Activated effector memory CD4-positive, alpha-beta T cell treated with anti-CD3 and anti-CD28 coated beads, Interleukin-2, amount 50 U/mL, for 16 hours (primary cell): ENCODE measurements at places on chromosomes 12 and 14.

GRCh38 chr12:109927622-109928021 lies 27.5 kb downstream of the TCHP start:
- DNase-seq: peak; percentile 76

DNA sequence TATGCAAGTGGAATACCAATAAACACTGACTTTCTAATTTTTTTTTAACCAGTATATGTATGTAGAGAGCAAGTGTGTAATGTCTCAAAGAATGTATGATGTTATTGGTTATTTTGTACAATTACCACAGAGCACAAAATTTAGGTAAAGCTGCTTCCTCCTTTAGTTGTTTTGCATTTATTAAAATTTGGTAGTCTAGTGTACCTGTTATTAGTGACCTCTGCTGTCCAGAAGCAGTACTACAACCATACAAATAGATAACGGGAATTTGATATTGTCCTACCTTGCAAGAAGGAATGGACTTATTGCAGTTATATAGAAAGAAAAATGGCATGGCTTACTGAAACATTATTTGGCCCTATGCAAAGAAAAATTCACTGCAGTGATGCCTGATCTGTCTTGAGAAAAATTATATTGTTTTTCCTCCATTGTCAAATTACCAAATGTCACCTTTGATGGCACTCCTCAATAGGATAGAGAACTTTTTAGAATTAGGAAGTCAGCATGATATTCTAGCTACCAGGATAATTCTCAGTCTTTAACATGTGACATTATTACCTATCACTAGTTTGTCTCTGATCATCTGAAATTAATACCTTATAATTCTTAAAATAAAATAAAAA lies 153.9 kb upstream of the RMST start:
- no peak for DNase-seq

GRCh38 chr14:81366884-81367283 lies 33.2 kb downstream of the STON2 start:
- DNase-seq: no peak

- DNase-seq: peak; percentile 87
These were observed 1.8 kb upstream of the SAMD4A start for GRCh38 chr14:54564868-54565784.

DNA sequence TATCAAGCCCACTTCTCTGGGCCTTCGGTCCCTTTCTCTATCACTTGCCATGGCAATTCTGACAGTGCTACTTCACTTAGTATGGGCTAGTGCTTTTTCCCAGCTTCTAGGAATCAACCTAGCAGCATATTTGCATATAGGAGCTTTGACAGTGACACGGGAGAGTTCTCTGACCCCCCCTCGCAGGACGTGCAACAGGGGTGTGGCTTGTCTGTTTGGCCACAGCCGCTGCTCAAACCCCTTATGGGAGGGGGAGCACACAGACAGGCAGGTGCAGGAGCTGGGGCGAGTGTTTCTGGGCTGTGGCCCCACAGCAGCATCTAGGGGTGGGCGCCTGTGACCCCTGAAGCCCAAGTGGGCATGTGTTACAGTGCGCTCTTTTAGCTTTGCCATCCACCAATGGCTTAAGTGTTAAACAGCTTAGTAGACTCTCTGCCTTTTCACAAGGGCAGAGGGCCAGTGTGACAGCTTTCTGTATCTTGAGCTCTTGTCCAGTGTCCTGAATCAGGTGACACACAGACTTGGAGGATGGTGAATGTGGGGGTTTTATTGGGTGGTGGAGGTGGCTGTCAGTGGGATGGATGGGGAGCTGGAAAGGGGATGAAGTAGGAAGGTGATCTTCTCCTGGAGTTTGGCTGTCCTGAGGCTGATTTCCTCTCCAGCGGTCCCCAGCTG lies 229.3 kb downstream of the PCNX1 start:
- DNase-seq: no peak

GRCh38 chr14:64755781-64756221 lies 51.6 kb downstream of the PLEKHG3 start:
- DNase-seq: peak; percentile 91

GRCh38 chr12:53145383-53146260 lies 34.9 kb upstream of the ZNF740 start:
- DNase-seq: no peak

- DNase-seq: no peak
These were observed 3.4 kb downstream of the RTL1 start for GRCh38 chr14:100899884-100900771.

- no peak for DNase-seq
These were observed 31.5 kb downstream of the NUMB start for GRCh38 chr14:73426877-73427276.

DNA sequence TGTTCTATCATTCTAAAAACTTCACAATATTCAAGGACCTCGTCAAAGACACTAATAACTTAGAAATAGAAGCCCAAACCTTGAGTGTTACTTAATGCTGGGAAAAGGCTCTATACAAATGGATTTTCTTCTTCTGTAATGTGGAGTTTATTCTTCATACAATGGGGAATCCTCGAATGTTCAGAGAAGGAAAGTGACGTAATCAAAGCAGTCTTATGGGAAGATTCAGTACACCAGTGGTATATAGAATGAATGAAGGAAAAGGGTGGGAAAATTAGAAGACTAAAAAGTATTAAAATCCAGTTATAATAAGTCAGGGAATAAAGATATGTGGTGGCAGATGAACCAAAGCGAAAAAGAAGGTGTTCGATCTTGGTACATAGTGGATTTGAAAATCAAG lies 106.5 kb downstream of the PLCZ1 start:
- no peak for DNase-seq

- no peak for DNase-seq
These were observed 33.6 kb downstream of the PRORP start for GRCh38 chr14:35155962-35156361.

DNA sequence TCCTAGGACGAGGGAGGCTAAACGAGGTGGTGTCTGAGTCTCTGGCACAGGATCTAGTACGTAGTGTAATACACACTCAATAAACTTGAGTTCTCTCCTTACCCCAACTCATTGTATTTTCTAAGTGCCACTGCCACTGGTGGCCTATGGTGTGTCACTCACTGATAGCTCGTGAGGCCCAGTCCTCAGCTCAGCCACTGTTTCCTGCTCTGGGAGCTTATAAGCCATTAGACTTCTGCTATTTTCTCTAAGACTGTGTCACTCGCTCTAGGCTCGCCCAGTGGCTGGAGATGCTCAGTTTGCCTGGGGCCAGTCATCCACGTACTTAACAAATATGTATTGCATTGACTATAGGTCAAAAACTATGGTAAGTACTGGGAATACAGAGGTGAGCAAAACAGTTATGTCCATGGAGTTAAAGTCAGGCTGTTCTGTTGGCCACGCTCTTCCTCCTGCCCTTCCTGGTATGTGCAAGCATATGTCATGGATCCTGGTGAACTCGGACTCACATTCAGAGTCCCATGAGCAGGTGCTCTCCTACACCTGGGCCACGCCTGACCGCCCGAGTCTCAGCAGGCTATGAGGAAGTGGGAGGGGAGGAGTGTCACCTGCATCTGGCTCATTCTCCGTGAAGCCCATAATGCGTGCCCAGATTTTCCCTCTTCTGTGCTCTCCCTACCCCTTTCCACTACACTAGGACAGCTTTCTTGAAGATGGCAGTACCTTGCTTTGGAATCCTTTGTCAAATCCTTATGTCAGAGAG lies 41.6 kb downstream of the DEGS2 start:
- DNase-seq: no peak

DNA sequence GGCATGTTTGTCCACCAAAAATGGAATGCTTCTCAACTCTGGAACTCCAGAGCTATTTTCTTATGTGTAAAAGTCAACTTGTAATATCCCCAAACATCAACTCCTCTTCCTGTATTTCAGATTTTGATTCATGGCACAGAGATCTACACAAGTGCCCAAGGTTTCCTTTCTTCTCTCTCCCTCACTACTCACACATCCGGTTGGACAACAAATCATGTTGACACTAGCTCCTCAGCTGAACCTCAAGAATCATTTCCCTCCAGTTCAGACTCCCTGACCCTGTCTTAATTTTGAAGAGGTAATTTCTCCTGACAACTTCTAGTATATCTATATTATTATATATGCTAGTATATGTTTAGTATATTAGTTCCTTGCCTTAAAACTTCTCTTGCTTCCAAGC lies 485.4 kb upstream of the CCDC196 start:
- no peak for DNase-seq

DNA sequence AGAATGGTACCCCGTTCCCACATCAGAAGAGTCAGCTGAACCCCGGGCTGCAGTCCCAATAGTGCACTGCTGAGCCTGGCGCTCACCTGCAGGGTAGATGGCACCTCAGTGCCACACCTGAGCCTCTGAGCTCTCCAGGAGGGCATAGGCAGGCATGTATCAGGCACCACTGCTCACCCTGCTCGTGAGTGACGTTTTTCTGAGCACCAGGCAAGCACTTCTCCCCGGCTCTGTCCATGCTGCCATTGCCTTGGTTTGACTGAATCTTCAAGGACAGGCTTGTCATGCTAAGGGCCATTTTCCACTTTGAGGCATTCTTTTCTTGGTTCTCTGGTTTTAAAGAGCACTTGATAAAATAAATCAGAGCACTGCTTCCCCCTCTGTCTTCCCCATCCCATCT lies 161.6 kb upstream of the PRMT8 start:
- no peak for DNase-seq

DNA sequence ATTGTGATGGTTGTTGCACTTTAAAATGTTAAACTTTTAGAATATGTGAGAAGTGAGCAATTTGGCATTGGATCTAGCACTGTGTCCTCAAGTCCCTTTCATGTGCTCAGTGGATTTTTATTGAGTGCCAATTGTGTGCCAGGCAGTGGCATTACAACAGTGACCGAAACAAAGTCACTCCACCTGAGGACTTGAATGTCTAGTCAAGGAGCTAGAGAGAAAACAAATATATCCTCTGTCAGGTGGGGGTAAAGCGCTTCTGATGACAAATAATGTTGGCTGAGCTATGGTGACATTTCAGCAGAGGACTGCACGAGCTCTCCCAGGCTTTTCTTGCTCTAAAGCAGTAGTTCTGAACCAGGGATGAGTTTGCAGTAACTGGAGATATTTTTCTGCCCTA lies 240.4 kb downstream of the RGS6 start:
- no peak for DNase-seq

DNA sequence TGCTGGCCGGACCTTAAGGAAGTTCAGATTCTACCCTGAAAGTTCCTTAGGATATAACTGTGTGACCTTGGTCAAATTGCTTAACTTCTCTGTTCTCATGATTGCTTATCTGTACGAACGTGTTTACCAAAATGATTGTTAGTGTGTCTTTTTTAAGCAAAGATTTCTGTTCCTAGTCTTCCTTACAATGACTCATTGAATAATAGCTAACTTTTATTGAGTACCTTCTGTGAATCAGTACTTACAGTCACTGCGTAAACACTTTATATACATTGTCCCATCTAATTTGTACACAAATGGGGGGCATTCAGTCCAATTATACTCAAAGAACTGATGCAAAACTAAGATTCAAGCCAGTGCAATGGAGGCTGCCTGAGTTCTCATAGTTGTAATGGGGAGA lies 4.2 kb upstream of the TMEM30B start:
- no peak for DNase-seq

DNA sequence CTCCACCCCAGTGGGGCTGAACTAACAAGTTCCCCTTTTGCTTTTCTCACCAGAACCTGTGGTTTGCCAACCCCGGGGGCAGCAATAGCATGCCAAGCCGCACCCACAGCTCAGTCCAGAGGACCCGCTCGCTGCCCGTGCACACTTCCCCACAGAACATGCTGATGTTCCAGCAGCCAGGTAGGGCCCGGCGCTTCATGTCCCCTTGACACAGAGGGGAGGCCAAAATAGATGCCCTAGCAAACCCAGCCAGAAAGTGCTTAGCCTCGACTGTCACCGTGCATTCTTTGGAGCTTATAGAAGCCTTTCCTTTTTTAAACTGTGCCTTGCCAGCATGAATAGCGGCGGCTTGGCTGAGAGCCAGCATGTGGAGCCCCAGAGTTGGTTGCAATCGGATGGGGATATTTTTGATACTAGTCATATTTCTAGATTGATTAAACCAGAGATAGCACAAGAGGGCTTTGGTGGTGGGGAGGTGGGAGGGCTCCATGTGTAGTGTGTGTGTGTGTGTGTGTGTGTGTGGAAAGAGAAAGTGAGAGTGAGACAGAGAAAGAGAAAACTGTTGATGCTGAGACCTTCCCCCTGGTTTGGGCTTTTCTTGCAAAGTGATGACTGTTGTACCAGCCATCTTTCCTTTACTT lies 126.1 kb downstream of the GCH1 start:
- peak; percentile 85 for DNase-seq

DNA sequence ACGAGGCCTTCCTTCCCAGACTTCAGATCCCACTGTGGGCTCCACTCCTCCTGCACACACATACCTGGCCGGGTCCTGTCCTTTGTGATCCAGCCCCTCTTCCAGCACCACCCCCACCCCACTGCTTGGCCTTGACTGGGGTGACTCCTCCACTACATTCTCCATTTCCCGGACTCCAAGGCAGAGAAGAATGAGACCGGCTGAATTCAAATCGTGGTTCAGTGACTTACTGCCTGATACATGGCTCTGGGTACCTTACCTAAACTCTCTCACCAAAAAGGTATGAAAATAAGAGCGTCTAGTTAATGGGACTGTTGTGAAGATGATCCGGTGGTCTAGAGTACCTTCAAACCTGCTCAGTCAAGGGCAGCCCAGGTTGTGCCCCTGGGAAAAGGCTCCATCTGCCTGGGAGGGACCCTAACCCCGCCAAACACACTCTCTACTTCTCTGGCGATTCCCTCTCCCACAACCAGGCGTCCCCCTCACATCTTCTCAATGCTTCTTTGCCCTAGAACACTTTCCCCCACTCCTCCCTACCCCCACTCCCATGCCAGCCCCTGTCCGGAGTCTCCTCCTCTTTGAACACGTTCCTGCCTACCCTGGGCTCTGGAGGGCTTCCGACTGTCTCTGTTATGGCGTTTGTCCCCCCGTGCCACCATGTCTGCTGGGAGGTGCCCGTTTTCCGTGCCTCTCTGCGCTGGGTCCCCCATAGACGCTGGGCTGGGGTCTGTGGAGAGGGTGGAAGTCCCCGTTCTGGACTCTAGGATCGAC lies 1.5 kb upstream of the ZBTB42 start:
- DNase-seq: no peak

- DNase-seq: no peak
These were observed 6.8 kb downstream of the TSPAN9 start for GRCh38 chr12:3083921-3084347.

DNA sequence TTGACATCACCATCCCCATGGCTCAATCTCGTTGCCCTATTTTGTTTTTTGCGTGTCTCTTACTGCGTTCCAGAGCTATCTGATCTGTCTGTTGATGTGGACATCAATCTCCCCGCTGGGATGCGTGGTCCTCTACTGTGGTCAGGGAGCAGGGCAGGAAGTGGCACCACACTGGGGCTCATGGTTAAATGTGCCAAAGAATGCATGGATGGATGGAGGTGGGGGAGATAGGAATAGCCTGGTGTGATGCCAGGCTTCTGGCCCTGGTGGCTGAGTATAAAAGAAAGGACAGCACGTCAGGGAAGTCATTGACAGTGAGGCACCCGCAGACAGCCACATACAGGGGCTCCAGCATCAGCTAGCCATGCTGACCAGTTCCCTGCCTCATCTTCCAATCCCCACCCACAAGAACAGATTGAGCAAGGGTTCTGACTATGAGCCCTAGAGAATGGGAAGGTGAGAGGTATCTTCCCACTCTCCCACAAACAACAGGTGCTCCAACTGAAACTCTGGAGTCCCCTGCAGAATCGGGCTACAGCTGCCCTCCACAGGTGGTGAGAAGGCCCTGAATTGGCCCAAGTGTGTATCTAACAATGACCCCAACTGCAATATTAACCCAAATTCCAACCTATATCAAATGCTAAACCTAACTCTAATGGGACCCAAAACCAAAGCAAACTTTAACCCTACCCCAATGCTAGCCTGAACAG lies 2.7 kb upstream of the BEGAIN start:
- DNase-seq: peak; percentile 58
